Stimulated activated effector memory CD8-positive, alpha-beta T cell treated with anti-CD3 and anti-CD28 coated beads, Interleukin-12 subunit alpha, Interleukin-12 subunit beta, amount 100 ng/mL, for 72 hours (primary cell): ENCODE measurements at places on chromosomes 12 and 14.
A peak's percentile ranks its signal among the peaks of the same experiment; 100 is the strongest.

DNA sequence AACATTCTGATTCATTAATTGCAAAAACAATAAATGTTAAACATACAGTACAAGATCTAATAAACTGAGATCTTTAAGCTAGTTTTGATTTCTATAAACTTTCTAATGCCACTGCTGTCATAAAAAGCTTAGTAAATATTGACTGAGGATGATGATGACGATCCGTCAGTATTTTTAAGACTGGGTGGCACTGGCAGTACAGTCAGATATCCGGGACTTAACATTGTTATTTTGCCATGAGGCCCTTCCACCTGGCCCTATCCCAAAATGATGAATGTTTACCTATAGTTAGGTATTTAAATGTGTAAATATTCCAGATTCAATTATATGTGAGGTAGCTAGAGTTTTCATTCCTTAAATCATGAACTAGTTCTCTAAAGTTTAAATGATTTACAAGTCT is 158.5 kb downstream of the FOXA1 start:
- DNase-seq: no peak

DNA sequence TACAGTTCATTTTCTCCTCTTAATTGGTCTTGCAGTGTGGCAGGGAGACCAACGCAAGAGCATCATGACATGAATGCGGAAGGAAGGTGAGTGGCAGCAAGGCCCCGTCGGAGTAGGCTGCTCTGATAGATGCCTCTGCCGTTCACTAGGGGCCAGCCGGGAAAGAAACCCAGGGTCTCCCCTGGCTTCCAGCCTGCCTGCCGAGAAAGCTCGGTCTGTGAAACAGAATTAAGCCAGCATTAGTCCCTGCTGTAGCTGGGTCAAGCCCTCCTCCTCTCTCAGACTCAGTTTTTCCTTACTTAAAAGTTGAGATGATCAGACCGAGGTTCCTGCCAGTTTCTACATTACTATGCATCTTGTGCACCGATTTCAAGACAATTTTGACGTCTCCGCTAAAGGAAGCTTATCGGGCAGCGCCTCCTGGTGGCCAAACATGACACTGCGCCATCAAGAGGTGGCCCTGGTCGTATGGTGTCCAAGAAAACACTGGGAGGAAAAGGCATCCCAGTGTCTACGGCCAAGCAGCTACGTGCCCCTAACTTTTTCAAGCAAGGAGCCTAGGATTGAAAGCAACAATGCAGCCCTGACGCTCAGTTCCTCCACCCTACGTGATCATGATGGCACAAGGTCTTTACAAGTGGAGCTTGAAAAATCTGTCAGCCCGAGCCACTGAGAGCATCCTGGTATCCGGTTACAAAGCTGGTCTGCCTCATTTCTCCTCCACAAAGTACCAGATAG is 131.6 kb downstream of the KSR2 start:
- DNase-seq: peak; percentile 88

- no peak for DNase-seq
Observed at GRCh38 chr12:113102811-113103210, 32.8 kb downstream of the RASAL1 start.

GRCh38 chr12:49344486-49345050 is 2.1 kb upstream of the DNAJC22 start:
- DNase-seq: no peak

- DNase-seq: no peak
Observed at GRCh38 chr14:37018571-37019240, 153.7 kb downstream of the SLC25A21 start.

DNA sequence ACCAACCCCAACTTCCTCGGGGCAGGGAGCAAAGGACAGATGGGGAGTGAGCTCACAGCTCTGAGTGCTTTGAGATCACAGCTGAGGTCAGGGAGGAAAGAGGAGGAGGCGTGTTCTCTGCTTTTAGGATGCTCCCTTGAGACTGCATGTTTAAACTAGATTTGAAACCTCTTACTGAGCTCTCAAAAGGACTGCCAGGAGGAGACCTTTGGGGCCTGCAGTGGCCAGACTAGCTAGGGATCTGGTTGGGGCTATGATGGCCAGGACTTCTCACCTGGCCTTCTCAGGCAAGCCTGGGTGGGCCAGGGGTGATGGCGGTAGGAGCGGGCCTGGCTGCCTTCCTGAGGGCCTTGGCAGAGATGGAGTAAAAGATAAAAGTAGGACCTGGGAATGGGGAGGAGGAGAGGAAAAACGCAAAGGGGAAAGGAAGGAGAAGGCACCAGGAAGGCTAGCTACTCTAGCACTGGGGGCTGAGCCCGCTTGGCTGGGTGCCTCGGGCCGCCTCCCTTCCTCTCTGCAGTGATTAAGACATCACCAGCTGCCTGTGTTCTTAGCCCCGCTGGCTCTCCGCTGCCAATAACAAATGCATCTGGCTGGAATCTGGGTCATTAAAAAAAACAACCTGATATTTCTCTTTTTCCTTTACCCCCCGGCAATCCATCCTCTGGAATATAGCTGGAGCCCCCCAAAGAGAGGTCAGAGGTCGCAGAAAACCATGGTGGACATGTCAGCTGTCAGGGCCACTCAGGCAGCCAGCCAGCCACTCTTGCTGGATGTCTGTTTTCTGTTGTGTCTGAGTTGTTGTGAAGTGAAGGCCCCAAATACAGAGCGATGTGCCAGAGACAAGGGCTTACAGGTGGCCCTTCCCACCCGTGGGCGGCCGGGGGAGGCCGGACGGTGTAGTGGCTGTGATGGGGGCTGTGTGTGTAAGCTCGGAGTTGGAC is 141.3 kb downstream of the TSPAN9 start:
- no peak for DNase-seq

DNA sequence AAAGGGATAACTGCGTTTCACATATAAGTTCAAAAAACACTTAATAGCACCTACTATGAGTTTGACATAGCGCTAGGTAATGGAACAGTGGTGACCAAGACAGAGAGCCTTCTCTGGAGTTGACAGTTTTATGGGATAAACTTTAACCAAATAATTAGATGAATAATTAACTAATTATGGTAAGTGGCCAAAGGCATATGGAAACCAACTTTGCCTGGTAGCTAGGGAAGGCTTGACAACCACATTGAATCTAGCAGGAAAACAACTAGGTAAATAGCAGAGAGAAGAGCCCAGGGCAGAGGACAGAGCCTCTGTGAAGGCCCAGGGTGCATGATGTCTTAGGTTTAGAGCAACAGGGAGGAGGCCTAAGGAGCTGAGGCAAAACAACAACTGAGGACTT is 52.1 kb downstream of the DUSP16 start:
- DNase-seq: no peak

DNA sequence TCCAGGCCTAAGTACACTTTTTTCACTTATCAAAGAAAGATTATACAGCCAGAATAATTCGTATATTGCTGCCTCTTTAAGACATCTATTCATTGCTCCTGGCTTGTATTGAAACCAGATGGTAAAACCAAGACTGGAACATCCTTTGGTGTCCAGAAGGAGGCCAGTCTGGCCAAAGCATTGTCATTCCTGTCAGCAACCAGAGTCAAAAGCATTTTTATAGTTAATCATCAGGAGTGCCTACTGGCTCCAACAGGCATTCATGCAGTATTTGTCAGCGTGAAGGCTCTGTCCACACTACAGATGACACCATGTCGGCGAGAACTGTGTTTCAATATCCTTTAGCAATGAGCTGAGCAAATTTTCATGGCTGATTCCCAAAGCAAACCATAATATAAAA is 118.0 kb upstream of the G2E3 start:
- DNase-seq: no peak

DNA sequence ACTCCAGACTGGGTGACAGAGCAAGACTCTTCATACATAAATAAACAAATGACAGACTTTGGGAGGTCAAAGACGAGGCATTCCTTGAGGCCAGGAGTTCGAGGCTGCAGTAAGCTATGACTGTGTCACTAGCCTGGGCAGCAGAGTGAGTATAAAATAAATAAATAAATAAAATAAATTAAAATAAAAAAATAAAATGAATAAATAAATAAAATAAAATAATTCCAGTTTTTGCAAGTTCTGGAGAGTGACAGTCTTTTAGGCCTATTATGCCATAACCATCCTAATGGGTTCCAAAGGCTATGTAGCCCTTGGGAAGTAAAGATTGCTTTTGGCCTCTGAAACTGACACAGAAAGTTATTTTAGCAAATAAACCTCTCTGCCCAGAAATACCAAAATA is 16.5 kb upstream of the NRDE2 start:
- no peak for DNase-seq

GRCh38 chr14:68677476-68677875 is 115.4 kb downstream of the ZFP36L1 start:
- no peak for DNase-seq

- no peak for DNase-seq
Observed at GRCh38 chr12:76470028-76470939, 89.3 kb downstream of the OSBPL8 start.

DNA sequence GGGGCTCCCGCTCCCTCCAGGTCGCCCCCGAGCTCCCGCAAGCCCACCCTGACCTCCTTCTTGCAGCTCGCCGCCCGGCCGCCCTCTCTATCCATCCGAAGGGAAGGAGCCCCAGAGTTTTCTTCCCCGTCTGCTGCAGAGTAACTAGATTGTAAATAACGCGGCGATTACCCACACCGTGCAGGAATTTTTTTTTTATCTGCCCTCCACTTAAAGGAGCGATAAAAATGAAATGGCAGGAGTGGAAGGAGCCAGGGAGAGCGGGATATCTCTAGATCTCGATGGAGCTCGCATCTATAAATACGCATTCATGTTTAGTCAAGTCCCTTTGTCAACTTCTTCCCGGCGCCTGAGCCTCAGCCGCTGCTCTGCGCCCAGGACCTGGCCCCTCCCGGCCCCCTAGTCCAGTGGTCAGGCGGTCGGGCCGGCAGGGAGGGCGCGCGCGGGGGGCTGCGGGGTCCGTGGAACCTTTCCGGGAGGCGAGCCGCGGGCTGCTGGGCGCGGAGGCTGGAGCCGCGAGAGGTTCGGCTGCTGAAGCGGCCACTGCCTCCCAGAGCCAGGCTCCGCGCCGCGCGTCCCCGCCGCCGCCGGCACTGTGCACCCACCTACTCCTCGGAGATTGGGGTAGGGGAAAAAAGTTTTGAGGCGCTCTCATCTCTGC is 386.0 kb downstream of the BCAT1 start:
- peak; percentile 54 for DNase-seq

- DNase-seq: no peak
Observed at GRCh38 chr12:90945070-90945649, 9.8 kb downstream of the CCER1 start.

DNA sequence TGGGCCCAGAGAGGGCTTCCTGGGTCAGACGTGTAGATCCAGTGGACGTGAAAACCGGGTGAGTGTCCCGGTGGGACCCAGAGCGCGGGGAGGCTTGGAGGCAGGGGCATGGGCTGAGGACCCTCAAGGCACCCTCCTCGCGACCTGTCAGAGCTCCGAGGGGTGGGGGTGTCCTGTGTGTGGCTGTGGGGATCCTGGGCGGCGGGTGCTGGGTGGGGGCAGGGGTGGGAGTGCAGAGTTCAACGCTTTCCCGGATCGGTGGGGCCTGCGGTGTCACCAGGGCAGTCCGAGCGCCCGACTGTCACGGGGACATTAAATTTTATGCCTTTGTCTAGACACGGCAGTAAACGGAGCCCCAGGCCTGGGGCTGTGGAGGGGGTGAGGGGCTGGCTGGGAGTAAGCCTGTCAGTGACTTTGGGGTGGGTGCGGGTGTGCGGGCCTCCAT is 1.0 kb downstream of the TMEM121 start:
- no peak for DNase-seq

DNA sequence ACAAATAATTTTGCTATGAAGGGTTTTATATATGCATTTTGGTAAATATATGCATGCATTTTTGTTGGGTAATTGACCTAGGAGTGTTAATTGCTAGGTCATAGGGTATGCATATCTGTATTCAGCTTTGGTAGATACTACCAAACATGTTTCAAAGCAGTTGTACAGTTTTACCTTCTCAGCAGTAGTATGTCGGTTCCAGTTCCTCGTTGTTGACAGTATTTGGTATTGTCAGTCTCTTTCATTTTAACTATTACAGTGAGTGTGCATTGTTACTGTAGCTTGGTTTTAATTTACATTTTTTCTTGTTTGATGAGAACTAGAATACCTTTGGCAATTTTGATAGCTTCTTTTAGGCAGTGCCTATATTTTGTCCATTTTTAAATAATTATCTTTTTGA is 98.9 kb downstream of the ARID2 start:
- no peak for DNase-seq

DNA sequence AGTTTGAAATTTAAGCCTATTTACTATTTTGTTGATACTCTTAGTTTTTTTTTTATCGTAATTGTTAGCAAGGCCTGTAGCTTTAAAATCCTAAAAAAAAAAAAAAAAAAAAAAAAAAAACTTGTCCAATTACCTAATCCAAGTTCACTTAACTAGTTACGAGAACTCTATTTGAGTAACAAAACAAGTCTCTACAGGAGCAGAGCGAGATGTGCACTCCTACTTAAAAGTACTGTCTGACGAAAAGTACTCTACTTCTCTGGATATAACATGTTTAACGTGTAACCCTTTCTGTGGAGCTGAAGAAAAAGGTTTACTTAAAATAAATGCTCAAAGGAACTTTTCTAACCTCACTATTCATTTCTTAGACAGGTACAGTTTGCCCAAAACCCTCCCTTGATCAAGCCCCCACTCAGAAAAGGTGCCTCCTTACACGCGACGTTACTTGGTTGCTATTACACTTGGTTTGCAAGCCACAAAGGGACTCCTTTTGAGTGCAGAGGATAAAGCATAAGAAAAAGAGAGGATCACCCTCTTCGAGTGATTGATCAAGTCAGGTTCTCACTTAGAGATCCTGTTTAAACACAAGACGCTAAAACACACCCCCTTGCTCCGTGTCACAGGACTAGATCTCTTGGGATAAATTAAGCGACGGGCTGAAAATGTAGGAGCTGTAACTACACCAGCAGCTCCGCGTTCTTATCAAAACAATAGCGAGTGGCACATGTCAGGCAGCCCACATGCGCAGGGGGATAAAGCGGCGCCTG is 2.2 kb downstream of the BAZ1A start:
- no peak for DNase-seq

- DNase-seq: no peak
Observed at GRCh38 chr12:112130441-112130998, 5.2 kb downstream of the TRAFD1 start.

DNA sequence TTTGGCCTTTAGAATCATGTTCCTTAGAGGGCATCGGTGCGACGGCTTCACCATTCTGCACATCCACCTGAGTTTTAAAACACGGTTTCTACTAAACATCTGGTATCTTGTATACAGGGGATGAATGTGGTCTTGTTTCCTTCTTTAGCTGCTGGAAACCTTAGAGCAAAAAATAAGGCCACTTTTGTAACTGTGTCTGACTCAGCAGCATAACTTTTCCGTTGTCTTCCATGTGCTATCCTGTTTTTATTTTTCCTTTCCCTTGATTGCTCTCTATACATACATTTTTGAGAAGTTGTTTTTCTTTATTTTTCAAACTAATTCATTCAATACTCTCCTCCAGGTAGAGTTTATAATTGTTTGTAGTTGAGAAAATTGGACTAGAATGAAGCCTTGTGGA is 108.8 kb upstream of the PCED1B start:
- DNase-seq: no peak

DNA sequence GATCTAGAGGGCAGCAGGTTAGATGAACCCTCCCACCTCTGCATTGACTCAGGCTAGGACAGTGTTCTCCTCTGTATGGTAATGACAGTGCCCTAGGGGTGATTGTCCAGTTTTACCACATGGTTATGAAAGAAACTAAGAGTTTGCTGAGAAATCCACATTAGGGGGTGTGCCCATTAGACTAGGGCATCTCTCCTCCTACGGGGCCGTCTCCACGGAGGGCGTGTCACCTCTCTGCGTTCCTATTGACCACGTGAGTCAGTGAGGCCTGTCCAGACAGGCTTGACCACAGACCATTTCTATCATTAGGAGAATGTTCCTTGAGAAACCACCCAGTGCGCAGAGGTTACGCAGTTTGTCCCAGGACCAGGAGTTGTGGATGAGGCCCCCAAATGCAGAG is 8.3 kb downstream of the MVK start:
- DNase-seq: no peak
